ENCODE measurements at places on chromosomes 7 and 10.

- DNase-seq, result no peak
Measured at GRCh38 chr7:98834949-98835348, 34.9 kb downstream of the TMEM130 start.

DNA sequence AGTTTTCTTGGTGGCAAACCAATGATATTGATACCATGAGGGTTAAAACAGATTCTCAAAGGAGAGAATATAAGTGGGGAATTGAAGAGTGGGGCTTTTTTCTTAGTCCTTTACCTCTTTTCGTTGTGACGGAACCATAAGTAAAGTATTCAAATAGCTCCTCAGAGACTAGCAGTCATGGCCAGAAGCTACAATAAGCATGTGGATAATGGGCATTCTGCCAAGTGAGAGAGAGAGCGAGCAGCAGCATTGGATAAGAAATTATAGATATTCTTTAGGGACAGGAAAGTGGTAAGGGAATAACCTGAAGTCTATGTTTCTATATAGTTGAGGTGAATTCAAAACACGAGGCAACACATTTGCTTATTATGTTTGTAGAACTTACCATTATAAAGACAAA, 235.1 kb downstream of the SEMA3E start:
- DNase-seq, result peak; percentile 7

DNA sequence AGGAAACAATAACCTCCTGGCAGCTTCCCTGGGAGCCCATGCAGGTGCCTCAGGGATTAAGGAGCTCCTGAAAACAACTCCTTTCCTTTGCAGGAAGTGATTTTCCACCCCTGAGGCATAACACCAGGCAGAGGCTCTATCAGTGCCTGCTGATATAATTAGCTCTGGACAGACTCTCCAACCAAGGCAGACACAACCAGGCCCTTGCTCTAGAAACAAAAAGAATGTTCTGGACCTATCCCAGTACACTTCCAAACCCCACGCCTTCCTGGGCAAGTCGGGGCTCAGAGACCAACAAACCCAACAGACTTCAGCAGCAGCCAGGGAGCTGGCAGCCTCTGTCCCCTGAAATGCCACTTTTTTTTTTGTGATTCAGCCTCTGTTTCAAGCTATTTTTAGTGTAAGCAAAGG, 247.1 kb downstream of the KCNMA1 start:
- DNase-seq, result no peak

GRCh38 chr10:19728964-19729363, 87.3 kb upstream of the PLXDC2 start:
- DNase-seq, result no peak

DNA sequence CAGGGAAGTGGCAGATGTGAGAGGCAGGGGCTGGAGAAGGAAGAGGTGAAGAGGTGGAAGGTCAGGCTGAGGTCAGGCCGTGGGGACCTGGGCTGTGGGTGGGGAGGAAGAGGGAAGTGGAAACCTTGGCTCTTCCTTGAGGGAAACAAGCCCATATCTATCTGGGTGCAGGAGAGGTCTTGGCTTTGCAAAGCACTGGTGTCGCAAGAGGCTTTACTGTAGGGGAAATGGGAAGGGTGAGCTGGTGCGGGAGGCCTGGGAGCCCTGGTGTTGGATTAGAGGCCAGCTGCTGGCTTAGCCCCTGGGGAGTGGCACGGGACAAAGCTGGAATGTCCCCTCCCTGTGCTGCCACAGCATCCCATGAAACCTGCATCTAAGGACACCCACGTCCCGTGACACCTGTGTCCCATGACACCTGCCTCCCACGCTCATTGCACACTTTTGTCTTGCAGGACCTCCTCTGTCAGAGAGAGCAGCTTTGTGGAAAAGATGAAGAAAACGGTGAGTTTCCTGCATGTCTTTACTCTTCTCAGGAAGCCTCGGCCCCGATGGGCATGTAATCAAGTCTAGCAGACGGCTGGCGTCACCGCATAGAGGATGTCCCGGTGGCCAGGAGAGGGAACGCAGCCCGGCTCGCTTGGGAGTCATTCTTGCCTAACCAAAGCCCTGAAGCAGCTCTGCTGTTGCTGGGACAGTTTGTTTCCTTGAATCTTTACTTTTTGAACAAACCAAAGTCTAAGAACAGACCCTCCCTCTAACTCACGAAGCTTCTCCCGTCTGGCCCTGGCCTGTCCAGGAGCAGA, 22.2 kb downstream of the TMEM120A start:
- no peak for DNase-seq

- DNase-seq, result no peak
Measured at GRCh38 chr10:60021361-60021760, 115.0 kb upstream of the CCDC6 start.

DNA sequence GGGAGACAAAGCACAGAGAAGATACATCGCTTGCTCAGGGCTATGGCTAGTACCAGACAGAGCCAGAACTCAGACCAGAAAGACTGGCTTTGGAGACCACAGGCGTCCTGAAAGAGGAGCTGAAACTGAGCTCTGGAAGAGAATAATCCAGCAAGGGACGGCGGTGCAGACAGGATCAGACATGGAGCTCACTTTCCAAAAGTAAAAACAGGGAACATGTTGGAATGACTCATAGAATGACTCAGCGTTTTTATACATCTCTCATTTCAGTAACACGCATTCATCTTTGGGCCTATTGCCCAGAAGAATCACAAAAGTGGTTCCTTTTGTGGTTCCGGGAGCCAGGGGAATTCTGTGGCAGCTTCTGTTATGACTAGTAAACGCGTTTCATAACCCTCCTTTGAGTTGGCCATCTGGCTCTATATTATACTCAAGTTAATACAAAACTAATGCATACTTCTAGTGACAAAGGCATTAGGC, 37.2 kb downstream of the PLEKHS1 start:
- no peak for DNase-seq

- no peak for DNase-seq
Measured at GRCh38 chr7:126533715-126534114, 719.0 kb downstream of the GRM8 start.
